ENCODE measurements at places on chromosomes 2 and 18.

- no peak for DNase-seq
These were observed 6.2 kb upstream of the SPOPL start for GRCh38 chr2:138495384-138495783.

DNA sequence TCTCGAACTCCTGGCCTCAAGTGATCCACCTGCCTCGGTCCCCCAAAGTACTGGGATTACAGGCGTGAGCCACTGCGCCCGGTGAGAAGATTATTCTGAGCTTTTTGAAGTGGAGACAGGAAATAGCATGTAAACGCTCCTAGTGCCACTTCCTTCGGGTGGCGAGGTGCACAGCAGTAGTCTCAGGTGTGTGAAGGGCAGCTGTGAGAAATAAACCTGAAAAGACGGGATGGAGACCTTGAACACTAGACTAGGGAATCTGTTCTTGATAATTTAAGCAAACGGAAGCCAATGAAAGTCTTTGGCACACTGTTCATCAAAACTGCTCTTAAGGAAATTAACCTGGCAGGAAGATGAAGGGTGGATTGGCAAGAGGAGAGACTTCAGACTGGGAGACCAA lies 439 bp upstream of the PLEKHH2 start:
- no peak for DNase-seq

GRCh38 chr2:49490710-49491109 lies 336.4 kb upstream of the FSHR start:
- DNase-seq, result no peak

DNA sequence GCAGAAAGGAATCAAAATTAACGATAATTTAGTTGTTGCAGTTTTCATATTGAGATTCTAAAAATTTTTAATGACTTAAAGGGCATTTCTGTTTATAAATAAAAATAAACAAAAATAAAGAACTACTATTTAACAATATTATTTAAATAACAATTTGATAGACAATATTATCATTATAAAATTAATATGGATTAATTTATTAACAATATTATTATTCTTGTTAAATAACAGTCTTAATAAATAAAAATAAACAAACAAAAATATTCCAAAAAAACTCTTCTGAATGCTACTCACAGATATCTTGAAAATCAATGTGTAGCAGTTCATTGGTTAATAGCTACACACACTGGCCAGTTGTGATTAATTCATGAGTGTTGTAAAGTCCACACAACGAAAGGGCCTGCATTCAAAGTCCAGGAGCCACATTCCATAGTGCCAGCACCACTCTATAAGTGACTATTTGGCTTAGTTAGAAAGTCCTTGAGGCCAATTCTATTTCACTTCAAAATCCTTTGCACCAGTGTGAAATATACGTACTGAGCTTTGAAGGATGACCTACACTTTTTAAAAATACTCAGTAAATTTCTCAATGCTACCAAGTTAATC lies 117.1 kb downstream of the ZNF521 start:
- no peak for DNase-seq

- DNase-seq, result no peak
These were observed 6.7 kb downstream of the INO80C start for GRCh38 chr18:35490894-35491699.

DNA sequence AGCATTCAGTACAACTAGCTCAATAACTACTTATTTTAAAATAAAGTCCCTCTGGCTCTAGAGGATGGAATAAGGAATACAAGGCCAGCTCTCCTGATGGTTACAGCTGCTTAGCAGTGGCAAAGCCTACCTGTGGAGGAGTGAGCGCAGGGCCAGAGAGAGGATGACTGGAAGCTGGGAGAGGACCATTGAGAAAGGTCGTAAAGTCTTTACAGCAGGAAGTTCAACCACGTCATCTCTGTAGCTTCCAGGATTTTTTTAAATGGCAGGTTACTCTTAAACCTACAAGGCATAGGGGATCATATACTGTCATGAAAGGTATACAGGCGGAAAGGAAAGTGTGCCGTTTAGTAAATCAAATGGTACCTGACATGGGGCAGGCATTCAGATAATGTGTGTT lies 26.3 kb downstream of the ANXA4 start:
- no peak for DNase-seq

DNA sequence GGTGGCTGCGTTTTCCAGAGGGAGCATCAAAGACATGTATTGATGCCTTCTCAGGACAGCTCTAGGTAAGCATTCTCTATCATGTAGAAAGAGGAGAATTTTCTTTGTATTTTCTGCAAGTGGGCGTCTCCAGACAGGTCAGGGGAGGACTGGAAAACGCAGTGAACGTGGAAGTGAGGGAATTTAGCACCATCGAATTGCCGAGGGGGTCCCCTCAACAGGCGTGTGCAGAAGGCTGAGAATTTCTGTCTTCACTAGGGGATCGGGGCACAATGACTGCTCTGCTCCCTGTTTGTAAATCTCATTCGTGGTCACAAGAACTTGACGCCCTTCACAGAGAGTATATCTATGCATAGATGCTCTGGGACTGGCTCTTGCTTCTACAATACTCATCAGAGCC lies 5.0 kb upstream of the NTSR2 start:
- DNase-seq, result no peak

- DNase-seq, result no peak
These were observed 1076.5 kb upstream of the DDX18 start for GRCh38 chr2:116737951-116738350.

DNA sequence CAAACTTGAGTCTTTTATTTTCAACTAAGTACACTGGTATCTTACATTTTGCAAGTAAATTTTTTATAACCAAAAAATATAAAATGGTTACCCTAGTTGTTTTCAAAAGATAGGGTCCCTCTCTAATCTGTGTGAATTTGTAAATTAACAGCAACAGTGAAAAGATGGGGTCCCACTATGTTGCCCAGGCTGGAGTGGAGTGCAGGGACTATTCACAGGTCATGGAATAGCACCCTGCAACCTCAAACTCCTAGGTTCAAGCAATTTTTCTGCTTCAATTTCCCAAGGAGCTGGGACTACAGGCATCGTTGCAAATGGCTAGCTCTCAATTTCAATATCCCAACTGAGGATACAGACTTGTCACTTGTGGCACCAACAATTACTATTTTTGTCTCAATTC lies 12.1 kb downstream of the CCT4 start:
- DNase-seq, result no peak

GRCh38 chr2:120323214-120323613 lies 22.7 kb upstream of the INHBB start:
- DNase-seq, result no peak

DNA sequence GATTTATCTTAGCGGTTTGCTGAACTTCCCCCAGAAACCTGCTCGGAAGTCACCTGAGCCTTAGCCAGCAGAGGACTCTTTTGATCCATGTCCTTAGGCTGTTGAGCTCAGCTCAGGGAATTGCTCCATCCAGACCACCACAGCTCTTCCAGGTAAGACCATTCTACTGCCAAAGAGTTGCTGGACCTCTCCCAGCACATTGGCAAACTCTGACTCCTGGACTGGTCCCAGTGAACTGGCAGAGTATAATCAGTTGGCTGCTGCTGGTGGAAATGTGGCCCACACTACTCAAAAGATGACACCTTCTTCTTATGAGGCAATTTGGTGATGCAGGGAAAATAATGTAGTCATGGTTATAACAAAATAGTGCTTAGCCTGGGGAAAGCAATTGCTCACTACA lies 308.8 kb upstream of the FIGN start:
- DNase-seq, result no peak

DNA sequence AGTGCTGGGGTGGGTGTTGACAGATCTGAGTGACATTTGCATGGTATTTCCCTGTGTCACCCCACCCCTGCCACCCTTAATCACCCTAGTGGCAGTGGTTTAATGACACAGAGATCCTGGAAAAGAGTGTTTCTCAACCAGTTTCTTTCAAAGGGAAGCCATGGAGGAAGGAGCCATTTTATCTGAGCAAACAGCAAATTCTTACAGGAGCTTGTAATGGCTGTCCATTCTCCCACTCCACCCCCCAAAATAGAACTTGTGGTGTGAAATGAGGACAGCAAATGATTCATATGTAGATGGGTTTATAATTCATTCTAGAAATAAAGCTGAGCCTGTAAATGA lies 51.5 kb downstream of the CDC42EP3 start:
- no peak for DNase-seq

GRCh38 chr2:145739681-145740080 lies 1219.8 kb upstream of the ZEB2 start:
- no peak for DNase-seq

- peak; percentile 53 for DNase-seq
These were observed 185.7 kb downstream of the FAM210A start for GRCh38 chr18:13540477-13541182.

DNA sequence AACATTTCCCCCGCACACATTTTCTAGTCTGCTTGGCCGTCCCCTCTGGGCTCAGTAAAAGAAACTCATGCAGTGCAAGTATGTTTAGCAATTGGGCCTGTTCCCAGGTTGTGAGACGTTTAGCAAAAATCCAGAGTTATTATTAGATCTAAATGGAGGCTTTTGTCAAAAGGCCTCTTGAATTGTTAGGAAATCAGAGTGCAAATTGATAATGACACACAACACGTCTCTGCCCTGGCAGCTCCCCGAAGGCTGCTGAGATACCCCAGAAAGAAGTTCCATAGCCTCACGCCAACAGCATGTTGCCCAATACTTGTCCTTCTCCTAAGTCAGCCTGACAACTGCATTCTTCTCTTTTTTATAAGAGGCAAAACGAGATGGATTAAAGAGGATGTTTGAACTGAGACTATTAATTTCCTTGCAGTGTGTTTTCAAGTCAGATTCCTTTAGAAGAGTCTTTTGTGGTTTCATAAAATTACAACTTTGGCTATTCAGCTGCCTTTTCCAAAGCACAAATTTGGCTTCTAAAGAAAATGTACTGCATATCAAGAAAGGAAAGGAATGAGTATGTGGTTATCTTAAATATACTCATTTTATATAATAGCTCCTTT lies 202.2 kb downstream of the TRIB2 start:
- DNase-seq, result no peak

DNA sequence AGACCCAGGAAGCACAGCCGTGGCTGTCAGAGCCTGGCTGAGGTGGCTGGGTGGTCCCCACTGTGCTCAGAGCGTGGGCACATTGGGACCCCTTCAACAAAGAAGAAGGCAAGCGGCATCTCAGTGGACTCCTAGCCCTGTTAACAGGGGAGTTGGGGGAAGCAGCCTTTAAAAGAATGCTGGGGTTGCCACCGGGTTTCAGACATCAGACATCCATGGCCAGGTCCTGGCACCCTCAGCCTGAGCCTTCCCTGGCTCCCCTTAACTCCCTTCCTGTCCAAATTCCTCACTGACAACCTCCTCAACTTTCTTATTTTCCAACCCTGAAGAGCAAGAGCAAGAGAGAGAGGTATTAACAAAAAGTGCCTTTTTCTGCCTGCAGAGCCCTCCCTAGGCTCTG lies 24.8 kb upstream of the GNAL start:
- DNase-seq, result no peak

- no peak for DNase-seq
These were observed 36.2 kb downstream of the XDH start for GRCh38 chr2:31378389-31378788.

GRCh38 chr2:133266926-133267590 lies 301.2 kb downstream of the NCKAP5 start:
- DNase-seq, result no peak

- DNase-seq, result no peak
These were observed 826 bp downstream of the KCNE4 start for GRCh38 chr2:223052548-223053483.

GRCh38 chr18:49698525-49699025 lies 114.8 kb downstream of the ACAA2 start:
- no peak for DNase-seq

- no peak for DNase-seq
These were observed 444.4 kb upstream of the SLC39A10 start for GRCh38 chr2:195212586-195212985.

DNA sequence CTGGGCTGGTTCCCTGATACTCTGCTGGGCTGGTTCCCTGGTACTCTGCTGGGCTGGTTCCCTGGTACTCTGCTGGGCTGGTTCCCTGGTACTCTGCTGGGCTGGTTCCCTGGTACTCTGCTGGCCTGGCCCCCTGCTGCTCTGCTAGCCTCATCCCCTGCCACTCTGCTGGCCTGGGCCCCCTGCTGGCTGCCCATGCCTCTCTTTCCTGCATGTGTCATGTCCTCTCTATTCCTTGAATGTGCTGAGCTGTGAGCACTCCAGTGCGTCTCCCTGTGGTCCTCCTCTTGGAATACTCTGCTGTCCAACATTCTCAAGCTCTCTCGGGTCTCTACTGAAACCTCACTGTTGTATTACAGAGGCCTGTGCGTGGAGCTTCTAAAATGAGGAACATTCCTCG lies 216.3 kb downstream of the RNF144A start:
- DNase-seq, result no peak

Measured in activated CD8-positive, alpha-beta memory T cell treated with anti-CD3 and anti-CD28 coated beads, Interleukin-2, amount 50 U/mL, for 4 hours (primary cell).